ENCODE measurements at places on chromosomes 11 and 22. TPM values are rescaled to one million over a fixed set of nuclear protein-coding genes. Genes with fewer than 3 reads are reported as not detected.
A peak's percentile ranks its signal among the peaks of the same experiment; 100 is the strongest.

DNA sequence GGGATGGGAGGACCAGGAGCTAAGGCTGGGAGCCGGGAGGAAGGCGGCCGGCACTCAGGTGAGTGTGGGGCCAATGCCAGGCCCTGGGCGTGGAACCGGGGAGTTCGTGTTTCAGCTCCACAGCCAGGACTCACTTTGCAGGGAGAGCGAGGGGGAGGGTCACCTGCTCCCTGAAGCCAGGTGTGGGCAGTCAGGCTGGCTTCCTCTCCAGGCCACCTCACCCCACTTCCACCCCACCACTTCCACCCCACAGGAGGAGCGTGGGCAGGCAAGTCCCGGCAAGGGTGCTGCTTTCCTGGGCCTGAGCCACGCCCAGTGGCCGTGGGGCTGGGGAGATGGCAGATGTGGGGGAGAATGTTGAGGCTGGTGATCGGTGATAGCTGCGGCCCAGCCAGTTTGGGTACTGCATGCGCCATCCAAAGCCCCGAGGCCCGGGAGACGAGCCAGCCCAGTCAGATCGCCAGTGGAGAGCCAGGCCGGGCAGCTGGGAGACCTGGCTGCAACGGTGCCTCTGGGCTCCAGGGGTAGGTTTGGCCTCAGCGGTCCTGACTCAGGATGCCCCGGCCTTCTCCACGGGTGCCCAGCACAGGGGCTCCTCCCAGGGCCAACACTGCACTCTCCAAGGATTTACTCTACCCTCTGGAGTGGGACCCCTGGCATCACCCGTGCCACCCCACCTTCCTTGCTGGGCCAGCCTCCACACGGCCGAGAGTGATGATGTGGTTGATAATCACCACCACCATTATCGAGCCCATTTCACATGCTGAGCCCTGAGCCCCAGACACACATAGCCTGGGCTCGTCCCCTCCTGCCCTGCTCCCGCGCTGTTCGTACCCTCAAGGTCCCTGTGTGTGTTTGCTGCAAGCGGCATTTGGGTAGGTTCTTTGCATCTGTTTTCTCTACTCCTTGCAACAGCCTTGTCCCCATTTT lies 93.8 kb downstream of the WNT7B start:
- H3K36me3 ChIP-seq: no peaks in the 10 kb centered on the region
- H3K27ac ChIP-seq: no peak overlapping the region
- no peaks in the 10 kb centered on the region for H3K27me3 ChIP-seq
- H3K4me3 ChIP-seq: no peak overlapping the region
- no peaks in the 10 kb centered on the region for H3K4me1 ChIP-seq
- peak; percentile 42 for DNase-seq

GRCh38 chr22:22716136-22716665 lies 71.8 kb downstream of the GGTLC2 start:
- DNase-seq: no peak
- no peak overlapping the region for H3K27ac ChIP-seq
- no peaks in the 10 kb centered on the region for H3K27me3 ChIP-seq
- no peaks in the 10 kb centered on the region for H3K36me3 ChIP-seq
- no peak overlapping the region for H3K4me3 ChIP-seq

DNA sequence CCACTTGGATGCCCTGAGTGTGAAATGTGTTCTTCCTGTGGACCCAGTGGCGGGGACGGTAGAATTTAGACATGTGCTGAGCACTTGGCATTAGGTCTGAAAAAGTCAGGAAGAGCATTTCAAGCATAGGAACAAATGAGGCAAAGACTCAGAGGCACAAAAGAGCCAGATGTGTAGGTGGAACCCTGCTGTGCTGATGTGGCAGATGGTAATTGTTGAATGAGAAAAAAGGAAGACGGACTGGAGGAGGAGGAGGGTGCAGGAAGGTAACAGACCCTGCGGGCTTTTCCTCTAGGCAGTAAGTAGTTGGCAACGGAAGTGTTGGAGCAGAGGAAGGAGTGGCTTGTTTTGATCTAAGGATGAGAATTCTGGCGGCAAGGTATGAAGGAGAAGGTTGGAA lies 985.8 kb downstream of the TBC1D22A start:
- no peaks in the 10 kb centered on the region for H3K27me3 ChIP-seq
- no peak for DNase-seq
- no peaks in the 10 kb centered on the region for H3K36me3 ChIP-seq
- H3K4me3 ChIP-seq: no peak overlapping the region

DNA sequence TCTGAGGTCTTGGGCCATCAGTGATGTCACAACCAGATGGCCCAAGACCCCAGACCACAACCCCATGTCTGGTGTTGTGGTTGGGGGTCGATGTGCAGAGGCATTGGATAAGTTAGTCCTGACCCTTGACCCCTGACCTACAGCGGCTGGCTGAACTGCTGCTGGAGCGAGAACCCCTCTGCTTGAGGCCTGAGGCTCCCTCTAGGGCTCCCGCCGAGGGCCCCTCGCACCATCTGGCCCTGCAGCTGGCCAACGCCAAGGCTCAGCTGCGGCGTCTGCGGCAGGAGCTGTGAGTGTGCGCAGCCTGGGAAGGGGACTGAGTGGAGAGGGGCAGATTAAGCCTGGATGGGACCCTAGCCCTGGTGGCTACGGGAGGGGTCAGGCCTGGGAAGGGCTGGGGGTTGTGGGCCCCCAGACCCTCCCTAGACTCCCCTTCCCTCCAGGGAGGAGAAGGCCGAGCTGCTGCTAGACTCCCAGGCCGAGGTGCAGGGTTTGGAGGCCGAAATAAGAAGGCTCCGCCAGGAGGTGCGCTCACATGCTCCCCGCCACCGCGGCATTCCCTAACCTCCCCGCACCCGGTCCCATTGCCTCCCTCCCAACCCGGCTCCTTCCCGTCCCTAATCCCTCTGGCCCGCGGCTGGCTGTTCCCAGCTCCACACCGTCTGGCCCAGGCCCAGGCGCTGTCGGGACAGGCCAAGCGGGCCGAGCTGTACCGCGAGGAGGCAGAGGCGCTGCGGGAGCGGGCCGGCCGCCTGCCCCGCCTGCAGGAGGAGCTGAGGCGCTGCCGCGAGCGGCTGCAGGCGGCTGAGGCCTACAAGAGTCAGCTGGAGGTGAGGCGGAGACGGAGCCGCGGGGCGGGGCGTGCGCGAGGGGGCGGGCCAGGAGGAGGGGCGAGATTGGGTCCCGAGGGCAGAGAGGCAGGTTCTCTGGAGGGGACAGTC lies 2.1 kb downstream of the CCDC88B start:
- no peak overlapping the region for H3K27ac ChIP-seq
- H3K4me1 ChIP-seq: no peaks in the 10 kb centered on the region
- no peaks in the 10 kb centered on the region for H3K27me3 ChIP-seq
- no peaks in the 10 kb centered on the region for H3K36me3 ChIP-seq
- DNase-seq: peak; percentile 97

- H3K27me3 ChIP-seq: no peaks in the 10 kb centered on the region
- H3K27ac ChIP-seq: no peak overlapping the region
- H3K4me3 ChIP-seq: no peak overlapping the region
- DNase-seq: no peak
- H3K36me3 ChIP-seq: no peaks in the 10 kb centered on the region
Observed at GRCh38 chr22:17540481-17540880, 22.8 kb upstream of the SLC25A18 start.

GRCh38 chr11:119709638-119710346 lies 19.2 kb downstream of the NECTIN1 start:
- no peak overlapping the region for H3K27ac ChIP-seq
- DNase-seq: no peak
- no peaks in the 10 kb centered on the region for H3K36me3 ChIP-seq
- no peak overlapping the region for H3K4me3 ChIP-seq

DNA sequence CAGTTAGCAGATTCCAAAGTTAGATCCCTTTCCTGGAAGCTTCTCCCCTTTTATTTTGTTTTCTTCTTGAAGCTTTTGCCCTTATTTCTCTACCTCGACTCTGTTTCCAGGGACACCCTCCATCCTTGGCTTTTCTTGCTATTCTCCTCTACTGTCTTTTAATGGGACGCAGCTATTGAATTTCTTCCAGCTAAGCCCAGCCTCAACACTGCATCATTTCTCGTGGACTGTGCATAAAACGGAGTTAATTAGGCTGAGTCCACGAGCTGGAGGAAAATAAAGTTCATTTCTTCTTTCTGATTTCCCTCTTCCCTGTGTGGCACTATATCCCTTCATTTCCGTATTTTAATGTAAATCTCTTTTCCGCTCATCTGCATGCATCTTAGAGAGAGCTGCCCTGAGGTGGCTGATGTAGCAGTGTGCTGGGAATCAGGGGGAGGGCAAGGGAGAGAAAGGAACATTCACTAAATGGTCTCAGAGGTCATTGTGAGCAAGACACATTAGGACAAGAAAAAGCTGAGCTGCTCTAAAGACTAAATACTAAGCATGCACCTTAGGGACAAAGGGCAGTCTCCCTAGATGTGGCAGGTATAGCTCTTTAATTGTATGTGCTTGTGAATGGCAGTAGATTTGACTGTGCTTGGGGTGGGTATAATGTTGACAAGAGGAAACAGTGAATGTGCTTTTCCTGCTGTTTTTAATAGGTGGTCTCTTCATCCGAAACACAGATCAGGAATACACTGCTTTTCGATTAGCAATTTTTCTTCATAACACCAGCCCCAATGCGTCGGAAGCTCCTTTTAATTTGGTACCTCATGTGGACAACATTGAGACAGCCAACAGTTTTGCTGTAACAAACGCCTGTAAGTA lies 1.9 kb downstream of the GRIA4 start:
- H3K4me1 ChIP-seq: no peaks in the 10 kb centered on the region
- H3K27me3 ChIP-seq: no peaks in the 10 kb centered on the region
- no peak for DNase-seq
- H3K36me3 ChIP-seq: no peaks in the 10 kb centered on the region

GRCh38 chr11:121561716-121562115 lies 108.9 kb upstream of the SORL1-AS1 start:
- no peak overlapping the region for H3K27ac ChIP-seq
- no peaks in the 10 kb centered on the region for H3K27me3 ChIP-seq
- peaks cover 3% of the 10 kb centered on the region for H3K4me1 ChIP-seq

GRCh38 chr11:44466531-44467205 lies 98.8 kb upstream of the CD82 start:
- no peaks in the 10 kb centered on the region for H3K27me3 ChIP-seq
- H3K36me3 ChIP-seq: no peaks in the 10 kb centered on the region
- H3K4me3 ChIP-seq: no peak overlapping the region
- no peak overlapping the region for H3K27ac ChIP-seq
- H3K4me1 ChIP-seq: no peaks in the 10 kb centered on the region

- no peak for DNase-seq
- H3K4me1 ChIP-seq: no peaks in the 10 kb centered on the region
- H3K4me3 ChIP-seq: no peak overlapping the region
- H3K27ac ChIP-seq: no peak overlapping the region
Observed at GRCh38 chr11:67364783-67365722, 8.3 kb downstream of the CLCF1 start.

- H3K4me3 ChIP-seq: no peak overlapping the region
- H3K27me3 ChIP-seq: no peaks in the 10 kb centered on the region
- H3K27ac ChIP-seq: no peak overlapping the region
- H3K36me3 ChIP-seq: no peaks in the 10 kb centered on the region
- DNase-seq: no peak
Observed at GRCh38 chr11:64911689-64912088, 5.3 kb downstream of the ATG2A start.

- H3K36me3 ChIP-seq: no peaks in the 10 kb centered on the region
- no peak overlapping the region for H3K27ac ChIP-seq
- no peak overlapping the region for H3K4me3 ChIP-seq
- no peaks in the 10 kb centered on the region for H3K4me1 ChIP-seq
- no peaks in the 10 kb centered on the region for H3K27me3 ChIP-seq
Observed at GRCh38 chr11:8283465-8284230, 20.0 kb upstream of the LMO1 start.

DNA sequence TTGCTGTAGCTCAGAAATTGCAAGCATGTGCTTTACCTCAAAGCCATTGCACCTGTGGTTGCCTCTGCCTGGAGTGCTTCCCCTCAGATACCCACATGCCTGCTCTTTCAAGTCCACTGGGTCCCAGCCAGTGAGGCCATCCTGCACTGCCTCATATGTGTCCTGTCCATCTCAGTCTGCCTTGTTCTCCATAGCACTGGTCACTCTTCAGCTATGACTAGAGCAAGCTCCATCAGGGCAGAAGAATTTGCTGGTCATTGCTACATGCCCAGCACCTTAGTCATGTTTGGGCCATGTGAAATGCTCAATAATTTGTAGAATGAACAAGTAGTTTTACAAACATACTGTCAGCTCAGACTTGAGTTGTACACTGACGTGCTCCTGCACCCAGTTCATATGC lies 64.4 kb upstream of the HORMAD2 start:
- no peaks in the 10 kb centered on the region for H3K27me3 ChIP-seq
- H3K4me3 ChIP-seq: no peak overlapping the region
- H3K27ac ChIP-seq: no peak overlapping the region
- H3K36me3 ChIP-seq: peaks cover 19% of the 10 kb centered on the region

- no peak for DNase-seq
- no peaks in the 10 kb centered on the region for H3K36me3 ChIP-seq
- H3K4me1 ChIP-seq: no peaks in the 10 kb centered on the region
- no peaks in the 10 kb centered on the region for H3K27me3 ChIP-seq
Observed at GRCh38 chr11:93239966-93240365, 42.2 kb upstream of the SLC36A4 start.

DNA sequence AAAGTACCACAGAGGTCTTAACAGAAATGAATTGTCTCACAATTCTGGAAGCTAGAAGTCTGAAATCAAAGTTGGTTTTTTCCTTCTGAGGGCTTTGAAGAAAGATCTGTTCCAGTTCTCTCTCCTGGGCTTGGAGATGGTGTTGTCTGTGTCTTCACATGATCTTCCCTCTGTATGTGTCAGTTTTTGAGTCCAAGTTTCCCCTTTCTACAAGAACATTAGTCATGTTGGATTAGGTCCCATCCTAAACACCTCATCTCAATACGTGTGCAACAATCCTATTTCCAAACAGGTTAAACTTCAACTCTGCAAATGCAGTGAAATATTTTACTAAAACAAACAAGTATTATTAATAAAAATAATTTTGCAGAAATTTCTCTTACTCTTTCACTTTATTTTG lies 3.1 kb upstream of the PTS start:
- H3K27ac ChIP-seq: no peak overlapping the region
- H3K27me3 ChIP-seq: no peaks in the 10 kb centered on the region
- H3K36me3 ChIP-seq: no peaks in the 10 kb centered on the region
- H3K4me1 ChIP-seq: peaks cover 2% of the 10 kb centered on the region

DNA sequence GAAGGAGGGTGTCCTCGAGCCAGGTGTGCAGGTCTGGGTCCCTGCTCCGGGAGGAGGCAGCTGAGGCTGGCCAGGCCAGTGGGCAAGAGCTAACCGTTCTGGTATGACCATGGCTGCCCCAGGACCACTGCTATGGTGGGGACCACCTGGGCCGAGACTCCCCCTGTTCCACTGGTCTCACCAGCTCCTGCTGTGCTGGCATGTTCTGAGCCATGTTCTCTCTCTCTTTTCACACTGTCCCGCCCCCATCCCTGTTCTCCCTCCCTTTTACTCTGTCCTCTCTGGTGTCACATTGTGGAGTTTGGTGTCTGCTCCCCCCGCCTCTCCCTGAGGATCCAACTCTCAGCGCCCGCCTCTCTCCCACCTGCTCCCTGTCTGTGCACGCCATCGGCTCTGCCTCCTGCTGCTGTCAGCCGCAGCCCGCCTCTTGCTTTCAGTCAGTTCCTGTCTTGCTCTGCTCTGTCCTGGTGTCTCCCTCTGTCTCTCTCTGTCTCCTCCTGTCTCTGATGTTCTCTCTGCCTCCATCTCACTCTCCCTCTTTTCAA lies 66.4 kb downstream of the LRRC32 start:
- no peaks in the 10 kb centered on the region for H3K27me3 ChIP-seq
- peak; percentile 41 for DNase-seq
- no peak overlapping the region for H3K4me3 ChIP-seq
- H3K4me1 ChIP-seq: no peaks in the 10 kb centered on the region
- no peaks in the 10 kb centered on the region for H3K36me3 ChIP-seq

Gene GGT5
- 61.6 TPM for total RNA-seq

Gene TMPRSS4
- not detected for total RNA-seq

Gene RAB39A
- total RNA-seq: 2.5 TPM

Gene GAL3ST3
- not detected for total RNA-seq

Gene SEC14L6
- 1.7 TPM for total RNA-seq

Gene OR52K2
- not detected for total RNA-seq

Gene CRYBB2
- not detected for total RNA-seq

Gene NPAS4
- 7.0 TPM for total RNA-seq
